Stimulated activated CD4-positive, alpha-beta T cell treated with anti-CD3 and anti-CD28 coated beads, Interleukin-1b, Interleukin-23, amount 100 ng/mL, for 4 hours (primary cell): ENCODE measurements at places on chromosomes 6 and 20.

DNA sequence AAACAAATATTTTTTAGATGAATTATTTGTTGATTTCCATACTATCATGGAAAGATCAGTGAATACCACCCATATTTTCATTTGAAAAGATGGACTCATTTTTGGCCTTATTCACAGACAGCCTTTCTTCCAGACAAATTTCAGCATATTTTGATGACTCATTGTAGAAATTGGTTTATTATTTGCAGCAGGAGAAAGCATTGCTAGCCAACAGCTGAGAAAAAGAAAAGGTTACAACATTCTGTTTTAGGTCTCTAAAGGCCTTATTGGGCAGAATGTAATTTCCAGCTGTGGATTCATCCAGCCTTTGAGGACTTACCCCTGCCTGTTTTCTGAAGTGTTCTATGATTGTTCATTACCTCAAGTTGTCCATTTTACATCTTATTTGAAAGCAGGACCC is 201.9 kb downstream of the PLCB4 start:
- DNase-seq, result no peak

DNA sequence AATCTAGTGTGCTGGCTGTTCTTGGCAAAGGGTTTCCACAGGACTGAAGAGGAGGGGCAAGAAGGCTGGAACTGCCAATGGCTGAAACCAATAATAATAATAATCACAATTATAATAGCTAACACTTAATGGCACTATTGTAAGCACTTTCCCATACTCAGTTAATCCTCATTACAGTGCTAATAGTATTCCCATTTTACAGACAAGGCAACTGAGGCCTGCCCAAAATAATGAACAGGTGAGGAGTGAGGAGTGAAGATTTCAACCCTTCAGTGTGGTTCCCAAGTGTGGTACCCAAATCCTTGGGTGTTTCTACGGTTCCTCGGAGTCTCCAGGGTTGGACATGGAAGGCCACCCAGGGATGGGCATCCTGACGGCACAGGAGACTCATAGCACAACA is 69.9 kb downstream of the TRERF1 start:
- DNase-seq, result no peak

DNA sequence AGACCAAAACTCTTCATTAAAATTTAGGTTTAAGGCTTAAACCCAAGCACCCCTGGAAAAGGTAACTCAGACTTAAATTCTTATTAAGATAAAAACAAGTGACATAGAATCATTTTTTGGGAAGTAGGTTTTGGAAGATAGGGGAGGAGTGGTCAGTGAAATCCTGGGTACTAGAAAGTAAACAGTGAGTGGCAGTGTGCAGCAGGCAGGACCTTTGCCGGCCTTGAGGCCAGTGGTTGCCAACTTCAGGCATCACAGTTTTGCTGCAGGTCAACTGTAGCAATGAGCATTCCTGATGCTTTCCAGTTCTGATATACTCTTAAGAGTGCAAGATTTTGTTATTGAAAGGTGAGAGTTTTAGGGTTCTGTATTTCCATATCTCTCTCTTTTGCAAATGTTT is 69.3 kb upstream of the SUPT3H start:
- DNase-seq, result no peak

- no peak for DNase-seq
These were observed 114.7 kb downstream of the SASH1 start for GRCh38 chr6:148457137-148457842.

DNA sequence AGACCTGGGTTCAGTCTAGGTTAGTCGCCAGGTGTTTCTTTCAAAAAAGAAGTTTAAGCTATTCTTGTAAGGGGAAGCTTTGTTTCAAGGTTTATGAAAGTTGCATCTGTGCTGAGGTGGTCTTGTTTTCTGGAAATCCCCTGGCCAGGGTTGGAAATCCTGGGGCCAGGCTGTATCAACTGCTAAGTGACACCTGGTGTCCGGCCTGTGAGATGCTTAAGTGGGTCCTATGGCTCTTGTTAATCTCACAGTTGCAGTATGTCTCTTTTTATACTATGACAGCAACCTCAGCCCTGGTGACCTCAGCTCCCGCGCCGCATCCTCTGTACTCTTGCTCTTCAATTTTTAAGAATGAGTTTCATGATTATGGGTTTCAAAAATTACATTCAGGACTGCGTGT is 72.0 kb downstream of the CHMP4B start:
- no peak for DNase-seq

DNA sequence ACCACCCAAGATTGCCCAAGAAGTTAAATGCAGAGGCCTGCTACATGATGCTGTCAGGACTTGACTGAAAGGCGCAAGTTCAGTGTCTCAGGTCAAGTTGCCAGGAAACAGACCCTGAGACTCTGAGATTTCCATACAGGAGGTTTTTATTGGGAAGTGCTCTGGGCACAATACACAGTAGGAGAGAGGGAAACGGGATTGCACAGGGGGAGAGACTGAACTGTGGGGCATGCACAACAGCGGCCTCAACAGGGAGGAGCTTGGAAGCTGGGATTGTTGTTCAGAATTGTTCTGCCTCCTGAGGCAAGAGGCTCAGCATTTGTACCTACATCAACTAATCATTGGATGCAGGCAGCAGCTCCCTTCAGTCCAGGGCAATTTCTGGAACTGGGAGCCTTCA is 6.7 kb downstream of the STX11 start:
- DNase-seq, result no peak

GRCh38 chr6:89199579-89199978 is 17.6 kb downstream of the GABRR1 start:
- DNase-seq, result no peak
